Mucosa of descending colon (tissue), 3 donors: ENCODE measurements at places on chromosomes 6 and 20.

GRCh38 chr6:36419310-36419709, 23.3 kb downstream of the PXT1 start:
- DNase-seq, result no peak

DNA sequence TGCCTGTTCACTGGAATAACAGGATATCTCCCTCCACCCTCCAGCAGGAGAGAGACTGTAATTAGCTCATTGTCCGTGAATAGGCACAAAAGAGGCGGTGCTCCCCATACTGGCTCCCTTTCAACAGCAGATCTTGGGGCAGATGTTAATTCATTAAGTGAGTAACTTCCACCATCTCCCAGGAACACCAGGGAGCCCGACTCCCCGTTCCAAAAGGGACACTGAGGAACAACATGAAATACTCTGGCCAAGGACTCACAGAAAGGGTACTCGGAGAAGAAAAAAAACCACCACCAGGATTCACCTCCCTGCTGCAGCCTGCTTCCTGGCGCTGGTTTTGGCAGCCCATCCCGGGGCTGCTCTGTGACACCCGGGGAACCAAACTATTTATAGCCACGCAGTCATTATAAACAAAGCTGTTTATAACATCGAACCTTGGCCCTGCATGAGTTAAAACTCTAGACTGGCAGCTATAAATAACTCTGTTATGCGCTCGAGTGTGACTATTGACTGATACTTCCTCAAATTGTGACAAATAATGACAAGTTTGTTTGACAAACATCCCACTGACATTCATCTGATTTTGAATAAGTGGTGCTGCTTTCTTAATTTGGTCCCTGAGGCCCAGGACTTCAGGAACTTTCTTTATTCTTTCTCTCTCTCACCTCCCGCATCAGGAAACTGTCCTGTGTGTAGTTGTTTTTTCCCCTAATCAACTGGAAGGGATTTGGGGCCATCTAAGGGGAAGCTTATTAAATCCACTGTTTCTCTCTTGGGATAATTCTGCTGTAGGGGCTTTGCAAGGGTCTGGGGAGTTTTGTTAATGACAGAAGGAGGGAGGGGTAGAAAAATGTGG, 521.6 kb downstream of the CD83 start:
- DNase-seq, result no peak

DNA sequence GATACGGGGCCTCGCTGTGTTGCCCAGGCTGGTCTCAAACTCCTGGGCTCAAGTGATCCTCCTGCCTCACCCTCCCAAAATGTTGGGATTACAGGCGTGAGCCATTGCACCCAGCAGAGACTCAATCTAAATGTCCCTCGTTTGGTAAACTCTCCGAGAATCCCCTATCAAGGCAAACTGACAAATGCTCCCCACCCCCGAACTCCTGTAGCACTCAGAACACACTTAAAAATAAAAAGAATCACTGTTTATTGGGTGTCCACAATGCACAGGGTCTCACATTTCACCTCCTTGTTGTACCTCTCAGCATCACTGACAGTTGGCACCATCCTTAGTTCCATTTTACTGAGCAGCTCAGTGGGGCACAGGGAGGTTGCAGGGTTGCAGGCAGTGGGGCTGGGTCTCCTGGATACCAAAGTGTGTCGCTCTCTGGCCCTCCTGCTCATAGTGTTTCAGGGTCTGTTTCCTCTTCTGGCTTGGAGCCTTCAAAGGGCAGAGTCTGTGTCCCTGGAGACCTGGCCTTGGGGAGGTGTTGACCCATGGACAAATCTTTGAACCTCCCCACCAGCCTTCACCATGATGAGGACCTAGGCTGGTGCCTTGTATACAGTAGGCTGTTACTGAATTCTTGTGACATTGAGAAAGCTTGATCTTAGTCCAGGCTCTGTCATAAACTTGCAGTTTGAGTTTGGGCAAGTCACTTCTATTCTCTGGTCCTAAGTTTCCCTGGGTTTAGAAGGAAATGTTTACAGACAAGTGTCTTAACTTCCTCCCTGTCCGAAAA, 8.5 kb upstream of the SRC start:
- no peak for DNase-seq

DNA sequence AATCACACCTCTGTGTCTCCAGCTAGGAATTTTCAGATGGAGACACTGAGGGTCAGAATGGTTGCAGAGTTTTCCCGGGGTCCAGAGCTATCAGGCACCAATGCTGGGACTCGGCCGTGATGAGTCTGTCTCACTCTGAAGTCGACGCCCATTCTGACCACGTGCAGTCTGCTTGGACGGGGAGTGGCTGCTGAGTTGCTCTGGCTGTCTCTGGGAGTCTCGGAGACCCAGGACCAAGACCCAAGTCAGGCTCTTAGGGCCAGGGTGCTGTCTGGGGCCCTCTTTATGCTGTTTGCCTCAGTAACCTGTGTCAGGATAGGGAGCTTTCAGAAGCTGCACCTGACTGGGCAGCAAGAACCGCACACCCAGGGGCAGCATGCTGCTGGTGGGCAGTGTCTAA, 4.6 kb downstream of the IP6K3 start:
- DNase-seq, result no peak

DNA sequence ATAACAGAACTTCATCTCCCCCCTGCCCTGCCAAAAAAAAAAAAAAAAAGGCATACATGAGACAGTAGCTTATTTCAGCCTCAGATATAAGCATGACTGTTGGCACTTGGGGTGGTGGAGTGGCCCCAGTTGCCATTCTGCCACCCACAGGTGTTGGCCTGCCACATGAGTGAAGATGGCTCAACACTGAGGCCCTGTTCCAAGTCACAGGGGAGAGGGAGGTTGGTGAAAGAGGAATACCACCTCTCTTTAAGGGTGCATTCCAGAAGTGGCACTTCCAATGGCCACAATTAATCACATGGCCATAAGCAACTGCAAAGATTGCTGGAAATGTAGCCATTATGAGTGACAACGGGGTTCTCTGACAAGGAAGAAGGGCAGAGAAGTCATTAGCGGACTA, 61.9 kb upstream of the JARID2 start:
- DNase-seq, result no peak

- DNase-seq, result peak; percentile 48
Measured at GRCh38 chr6:38671885-38672467, 31.0 kb downstream of the GLO1 start.

DNA sequence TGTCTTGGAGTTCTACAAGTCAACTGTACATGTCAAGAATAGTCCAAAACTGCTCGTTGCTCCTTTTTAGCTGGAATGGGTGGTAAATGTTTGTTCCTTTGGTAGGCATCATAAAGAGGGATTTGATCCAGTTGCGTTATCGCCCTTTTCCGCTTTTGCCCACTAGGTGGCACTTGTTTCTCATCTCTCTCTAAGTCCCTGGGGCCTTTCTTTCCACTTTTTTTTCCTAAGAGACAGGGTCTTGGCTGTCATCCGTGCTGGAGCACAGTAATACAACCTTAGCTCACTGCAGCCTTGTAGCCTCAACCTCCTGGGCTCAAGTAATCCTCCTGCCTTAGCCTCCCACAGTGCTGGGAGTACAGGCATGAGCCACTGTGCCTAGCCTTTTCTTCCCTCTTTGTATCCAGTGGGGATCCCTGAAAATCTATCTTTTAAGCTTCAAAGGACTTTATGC, 20.7 kb downstream of the GTPBP2 start:
- peak; percentile 43 for DNase-seq

- DNase-seq, result no peak
Measured at GRCh38 chr20:3749689-3750531, 17.4 kb downstream of the HSPA12B start.

- DNase-seq, result no peak
Measured at GRCh38 chr20:63394920-63395455, 33.8 kb upstream of the CHRNA4 start.

DNA sequence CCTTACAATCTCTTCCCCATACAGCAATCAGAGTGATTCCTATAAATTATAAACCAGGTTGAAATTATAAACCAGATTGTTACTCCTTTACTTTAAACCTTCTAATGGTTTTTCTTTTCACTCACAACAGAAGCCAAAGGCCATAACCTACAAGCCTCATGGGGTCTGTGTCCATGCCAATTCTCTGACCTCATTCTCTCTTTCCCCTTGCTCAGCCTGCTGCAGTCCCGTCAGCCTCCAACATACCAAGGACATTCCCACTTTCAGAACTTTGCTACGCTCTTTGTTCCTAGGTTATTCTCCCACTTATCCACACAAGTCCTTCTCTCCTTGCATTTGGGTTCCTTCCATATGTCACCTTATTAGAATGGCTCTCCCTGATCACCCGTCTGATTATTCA, 277.9 kb upstream of the TCF21 start:
- DNase-seq, result no peak

DNA sequence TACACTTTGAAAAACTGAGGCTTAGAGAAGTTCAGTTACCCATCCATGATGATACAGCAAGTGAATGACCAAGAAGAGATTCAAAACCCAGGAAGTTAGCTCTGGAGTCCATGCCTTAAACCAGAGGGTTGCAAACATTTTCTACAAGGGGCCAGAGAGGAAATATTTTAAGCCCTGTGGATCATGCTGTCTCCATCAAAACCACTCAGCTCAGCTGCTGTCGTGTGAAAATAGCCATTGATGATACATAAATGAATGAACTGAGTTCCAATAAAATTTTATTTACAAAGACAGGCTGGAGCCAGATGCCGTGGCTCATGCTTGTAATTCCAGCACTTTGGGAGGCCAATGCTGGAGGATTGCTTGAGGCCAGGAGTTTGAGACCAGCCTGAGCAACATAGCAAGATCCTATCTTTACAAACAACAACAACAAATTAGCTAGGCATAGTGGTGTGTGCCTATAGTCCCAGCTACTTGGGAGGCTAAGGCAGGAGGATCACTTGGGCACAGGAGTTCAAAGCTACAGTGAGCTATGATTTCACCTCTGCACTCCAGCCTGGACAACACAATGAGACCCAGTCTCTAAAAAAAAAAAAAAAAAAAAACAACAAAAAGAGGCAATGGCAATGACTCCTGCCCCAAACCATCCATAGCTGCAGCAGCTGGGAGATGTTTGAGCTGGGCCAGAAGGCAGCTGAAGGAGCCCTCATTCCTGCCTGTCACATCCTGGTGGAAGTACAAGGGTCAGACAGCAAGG, 44.1 kb upstream of the RIN2 start:
- DNase-seq, result no peak

- DNase-seq, result no peak
Measured at GRCh38 chr6:47567586-47567985, 90.0 kb downstream of the CD2AP start.

DNA sequence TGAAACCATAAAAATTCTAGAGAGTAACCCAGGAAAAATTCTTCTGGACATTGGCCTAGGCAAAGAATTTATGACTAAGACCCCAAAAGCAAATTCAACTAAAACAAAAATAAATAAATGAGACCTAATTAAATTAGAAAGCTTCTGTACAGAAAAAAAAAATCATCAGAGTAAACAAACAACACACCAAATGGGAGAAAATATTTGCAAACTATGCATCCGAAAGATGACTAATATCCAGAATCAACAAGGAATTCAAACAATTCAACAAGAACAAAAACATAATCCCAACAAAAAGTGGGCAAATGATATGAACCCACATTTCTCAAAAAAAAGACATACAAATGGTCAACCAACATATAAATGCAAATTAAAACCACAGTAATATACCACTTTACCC, 242.6 kb upstream of the CDYL start:
- no peak for DNase-seq

DNA sequence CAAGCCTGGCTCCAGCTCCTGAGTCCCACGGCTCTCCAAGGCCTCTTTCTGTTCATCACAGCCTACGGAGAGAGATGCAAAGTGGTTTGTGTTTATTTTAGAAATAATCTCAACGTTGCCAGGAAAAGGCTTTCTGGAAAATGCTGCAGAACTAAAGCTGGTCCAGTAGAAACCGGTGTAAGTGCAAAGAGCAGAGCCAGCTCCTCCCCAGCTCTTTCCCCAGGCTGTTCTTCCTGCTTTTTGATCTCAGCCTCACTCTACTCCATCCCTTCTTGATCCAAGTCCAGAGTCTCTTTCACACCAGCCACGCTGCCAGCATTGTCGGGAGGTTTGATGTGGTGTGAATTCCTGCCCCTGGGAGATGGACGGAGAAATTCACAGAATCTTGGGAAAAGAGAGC, 69.8 kb downstream of the TMEM170B start:
- no peak for DNase-seq

DNA sequence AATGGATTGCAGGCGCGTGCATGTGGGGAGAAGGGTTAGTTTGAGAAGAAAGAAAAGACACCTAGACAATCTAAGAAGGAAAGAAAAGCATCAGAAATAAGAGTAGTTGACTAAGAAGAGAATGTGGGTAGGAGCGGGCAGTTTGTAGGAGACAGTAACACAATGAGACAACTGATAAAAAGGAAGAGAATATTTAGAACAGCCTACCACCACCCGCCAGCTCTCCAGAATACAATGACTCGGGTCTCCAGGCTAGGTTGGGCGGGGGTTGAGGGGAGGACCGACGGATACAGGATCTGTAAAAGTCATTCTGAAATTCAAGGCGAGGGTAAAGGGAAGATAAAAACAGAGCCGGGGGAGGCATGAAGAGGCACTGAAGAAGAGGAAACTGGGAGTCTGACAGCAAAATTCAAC, 712 bp downstream of the ABHD16A start:
- DNase-seq, result no peak

DNA sequence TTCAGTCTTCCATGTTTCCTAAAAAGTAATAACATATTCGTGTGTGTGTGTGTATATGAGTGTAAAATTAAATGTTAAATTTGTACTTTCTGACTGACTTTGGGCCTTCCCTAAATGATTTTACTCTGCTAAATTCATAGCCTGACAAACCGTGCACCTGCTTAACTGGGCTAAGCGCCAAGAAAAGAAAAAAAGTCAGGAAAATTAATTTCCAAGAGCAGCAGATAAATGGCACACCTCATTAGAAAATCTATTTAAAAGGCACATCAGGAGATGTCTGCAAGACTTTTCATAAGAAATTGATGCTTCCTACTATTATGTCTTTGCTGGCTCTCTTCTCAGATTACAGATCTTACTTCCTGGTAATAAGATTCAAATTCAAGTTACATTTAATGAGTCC, 72.4 kb downstream of the TRDN start:
- DNase-seq, result no peak

GRCh38 chr20:14259689-14260088, 77.7 kb downstream of the FLRT3 start:
- DNase-seq, result no peak
